ENCODE measurements at places on chromosomes 11 and 22. TPM values are rescaled to one million over a fixed set of nuclear protein-coding genes. Genes with fewer than 3 reads are reported as not detected.

Gene APOA4
- not detected for total RNA-seq

Gene LARGE1
- total RNA-seq: 56.0 TPM

Gene TTLL12
- total RNA-seq: 36.6 TPM

Gene SCUBE2
- 7.2 TPM for total RNA-seq

Gene B3GAT1
- 75.4 TPM for total RNA-seq

Measured in parietal lobe (tissue), 2 donors.